ENCODE measurements at places on chromosomes 6 and 20. TPM values are rescaled to one million over a fixed set of nuclear protein-coding genes. Genes with fewer than 3 reads are reported as not detected.

WFDC5 gene
- total RNA-seq: not detected

CD164 gene
- total RNA-seq: 197 TPM

RBPJL gene
- total RNA-seq: not detected

ABCC10 gene
- total RNA-seq: 14.6 TPM

- no peak overlapping the region for H3K27ac ChIP-seq
- no peaks in the 10 kb centered on the region for H3K36me3 ChIP-seq
- peak overlapping the region; percentile 5 for H3K4me3 ChIP-seq
- DNase-seq: peak; percentile 93
- H3K27me3 ChIP-seq: no peaks in the 10 kb centered on the region
Measured at GRCh38 chr6:18990059-18990978, 603.2 kb downstream of the RNF144B start.

DNA sequence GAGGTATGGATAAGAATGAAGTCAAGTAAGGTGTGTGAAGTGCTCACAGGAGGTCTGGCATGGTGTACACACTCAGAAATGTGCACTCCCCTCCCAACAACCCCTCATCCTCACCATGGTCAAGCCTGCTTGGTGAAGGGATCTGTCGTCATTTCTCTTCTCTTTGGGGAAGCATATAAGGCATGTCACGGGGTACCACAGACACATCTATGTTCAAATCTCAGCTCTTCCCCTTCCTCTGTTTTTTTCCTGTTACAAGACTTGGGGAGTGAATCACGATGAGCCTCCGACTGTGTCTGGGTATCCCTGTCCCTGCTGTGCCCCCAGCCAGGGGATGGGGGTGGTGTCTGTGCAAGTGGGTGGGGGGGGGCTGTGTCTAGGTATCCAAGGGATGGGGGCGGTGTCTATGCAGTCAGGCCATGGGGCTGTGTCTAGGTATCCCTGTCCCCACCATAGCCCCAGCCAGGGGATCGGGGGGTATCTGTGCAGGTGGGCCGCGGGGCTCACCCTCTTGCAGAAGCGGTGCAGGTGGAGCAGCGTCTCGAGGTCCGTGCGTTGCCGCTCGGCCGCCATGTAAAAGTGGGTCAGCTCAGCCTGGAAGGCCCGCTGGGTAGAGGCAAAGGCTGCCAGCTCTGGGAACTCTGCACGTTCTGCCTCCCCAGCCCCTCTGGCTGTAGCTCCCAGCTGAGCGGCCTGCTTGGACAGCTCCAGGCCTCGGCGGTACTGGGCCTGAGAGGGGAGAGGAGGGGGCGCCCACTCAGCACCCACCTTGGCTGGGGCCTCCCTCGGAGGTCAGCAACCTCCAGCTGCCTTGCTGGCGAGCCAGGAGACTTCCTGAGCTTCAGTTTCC is 43.6 kb downstream of the KIAA1755 start:
- no peak overlapping the region for H3K4me3 ChIP-seq
- H3K27me3 ChIP-seq: no peaks in the 10 kb centered on the region
- no peaks in the 10 kb centered on the region for H3K4me1 ChIP-seq
